ENCODE measurements at places on chromosomes 1 and 21. TPM values are rescaled to one million over a fixed set of nuclear protein-coding genes. Genes with fewer than 3 reads are reported as not detected.
A peak's percentile ranks its signal among the peaks of the same experiment; 100 is the strongest.

DNA sequence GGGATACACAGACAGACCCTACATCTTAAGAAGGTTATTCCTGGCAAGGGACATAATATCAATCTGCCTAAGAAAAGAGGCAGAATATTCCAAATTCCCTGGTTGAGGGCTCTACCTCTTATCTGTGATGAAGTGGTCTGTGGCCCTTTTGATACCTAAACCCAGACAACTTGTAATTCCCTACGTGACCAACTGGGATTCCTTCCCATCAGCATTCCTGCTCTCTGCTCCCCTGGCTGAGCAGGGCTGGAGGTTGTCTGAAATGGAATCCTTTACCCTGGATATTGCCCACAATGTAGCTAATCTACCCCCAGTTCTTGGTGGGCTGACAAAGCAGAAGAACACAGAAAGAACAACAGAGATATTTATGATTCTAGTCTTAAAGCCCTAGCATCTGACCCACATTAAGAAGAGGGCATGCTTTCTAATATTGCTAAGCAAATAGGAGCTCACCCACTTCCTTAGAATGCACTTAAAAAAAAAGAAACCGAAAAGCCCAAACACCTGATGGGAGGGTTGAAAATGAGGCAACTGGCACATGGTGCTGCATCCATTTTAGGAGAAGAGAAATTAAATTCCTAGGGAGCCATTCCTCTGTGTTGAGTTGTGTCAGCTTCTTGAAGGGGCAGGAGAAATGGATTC is 36.8 kb downstream of the GADD45A start:
- H3K4me3 ChIP-seq, result no peak overlapping the region
- H3K27ac ChIP-seq, result no peak overlapping the region
- H3K4me1 ChIP-seq, result no peaks in the 10 kb centered on the region
- no peaks in the 10 kb centered on the region for H3K27me3 ChIP-seq
- no peaks in the 10 kb centered on the region for H3K36me3 ChIP-seq

FCGR3A gene
- total RNA-seq, result 1.3 TPM

GLIS1 gene
- not detected for total RNA-seq

- DNase-seq, result no peak
- no peak overlapping the region for H3K4me3 ChIP-seq
- H3K36me3 ChIP-seq, result no peaks in the 10 kb centered on the region
- H3K4me1 ChIP-seq, result no peaks in the 10 kb centered on the region
These were observed 48.5 kb upstream of the WARS2 start for GRCh38 chr1:119188926-119189325.

FAM151A gene
- not detected for total RNA-seq

DNA sequence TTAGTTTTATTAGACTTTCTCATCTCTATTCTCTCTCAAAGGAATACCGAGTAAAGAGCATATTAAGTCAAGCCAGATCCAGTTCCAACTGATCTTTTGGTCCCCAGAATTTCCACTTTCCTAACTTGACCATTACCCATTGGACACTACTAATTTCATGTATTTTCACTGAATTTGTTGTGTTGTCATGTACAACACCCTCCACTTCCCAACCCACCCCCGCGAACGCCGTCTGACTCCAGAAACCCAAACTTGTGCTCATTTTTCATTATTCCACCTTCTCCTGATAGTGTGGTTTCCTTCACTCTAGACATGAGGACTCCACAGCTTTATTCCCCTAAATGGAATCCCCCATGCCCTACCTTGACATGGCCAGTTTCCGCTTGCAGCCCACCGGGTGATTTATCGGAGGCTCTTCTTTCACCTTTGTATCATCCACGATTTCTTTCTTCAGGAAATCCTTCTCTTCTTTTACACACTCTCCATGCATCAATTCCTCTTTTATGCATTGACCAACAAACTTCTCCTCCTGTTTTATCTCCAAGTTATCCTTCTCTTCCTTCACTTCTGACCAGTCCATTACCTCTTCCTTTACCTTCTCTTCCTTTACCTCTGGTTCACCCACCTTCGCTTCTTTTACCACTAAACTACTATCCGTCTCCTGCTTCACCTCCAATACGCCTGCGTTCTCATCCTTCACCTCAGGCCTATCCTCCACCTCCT is 805 bp downstream of the ZNHIT6 start:
- H3K4me1 ChIP-seq, result peaks cover 22% of the 10 kb centered on the region
- peak overlapping the region; percentile 73 for H3K27ac ChIP-seq
- peak; percentile 12 for DNase-seq
- H3K36me3 ChIP-seq, result peaks cover 4% of the 10 kb centered on the region
- peak overlapping the region; percentile 76 for H3K4me3 ChIP-seq
